ENCODE measurements at places on chromosomes 12 and 14.

DNA sequence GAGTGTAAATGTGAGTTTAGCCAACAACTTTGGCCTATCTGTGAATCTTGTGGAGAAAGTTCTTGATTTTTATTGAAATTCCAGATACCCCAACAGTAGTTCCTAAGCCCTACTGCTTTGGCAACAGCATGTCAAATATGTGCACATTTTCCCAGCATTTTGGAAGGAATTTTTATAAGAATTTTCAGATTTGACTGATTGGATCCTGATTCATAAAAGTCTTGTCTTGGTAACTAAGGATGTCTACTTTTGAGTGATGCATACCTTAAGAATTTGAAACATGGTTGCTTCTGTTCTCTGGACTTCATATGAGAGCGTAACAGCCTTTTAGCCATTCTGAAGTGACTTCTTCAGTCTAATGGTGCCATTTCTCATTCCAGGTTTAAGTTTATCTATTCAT lies 106.7 kb downstream of the ANO4 start:
- no peak for DNase-seq

DNA sequence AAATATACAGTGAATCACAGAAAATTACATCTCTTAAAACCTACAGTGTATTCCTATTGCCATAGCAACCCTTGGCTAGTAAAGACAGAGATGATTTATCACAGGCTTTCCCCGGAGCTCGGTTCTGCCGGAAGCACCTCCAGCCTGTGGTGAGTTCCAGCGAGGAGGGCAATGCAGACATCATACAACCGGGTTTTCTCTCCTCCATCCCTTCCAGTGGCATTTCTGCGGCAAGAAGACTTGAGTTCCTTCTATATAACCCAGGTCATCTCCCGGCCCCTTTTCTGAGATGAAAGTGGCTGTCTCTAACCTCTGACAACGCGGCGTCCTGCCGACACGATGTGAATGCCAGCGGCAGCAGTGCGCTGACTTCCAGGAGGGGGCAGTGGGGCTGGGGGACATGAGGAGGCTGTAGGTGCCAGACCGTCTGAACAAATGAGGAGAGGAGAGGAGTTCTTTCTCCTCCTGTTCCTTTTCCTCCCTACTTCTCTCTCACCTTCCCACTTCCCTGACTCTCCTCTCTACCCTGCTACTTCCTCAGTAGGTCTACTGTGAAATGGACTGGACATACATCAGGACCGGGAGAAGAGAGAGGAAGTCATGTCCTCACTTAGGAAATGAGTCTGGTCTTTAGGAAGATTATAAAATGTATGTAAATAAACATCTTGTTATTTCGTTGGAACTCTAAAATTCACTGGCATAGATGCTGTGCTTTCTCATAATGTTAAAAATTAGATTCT lies 68.6 kb upstream of the MAX start:
- peak; percentile 52 for DNase-seq

DNA sequence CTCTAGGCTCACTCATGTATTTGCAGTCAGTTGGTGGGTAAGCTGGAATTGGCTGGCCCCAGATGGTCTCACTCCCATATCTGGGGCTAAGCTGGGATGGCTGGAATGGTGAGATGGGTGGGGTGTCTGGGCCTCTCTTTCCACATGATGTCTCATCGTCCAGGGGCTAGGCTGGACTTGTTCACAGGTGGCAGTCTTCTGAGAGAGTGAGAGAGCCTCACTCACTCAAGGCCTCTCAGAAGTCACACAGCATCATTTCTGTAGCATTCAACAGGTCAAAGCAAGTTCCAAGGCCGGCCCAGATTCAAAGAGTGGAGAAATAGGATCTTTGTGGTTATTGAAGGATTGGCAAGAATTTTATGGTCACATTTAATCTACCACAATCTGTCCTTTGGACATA lies 102.7 kb downstream of the UNC79 start:
- no peak for DNase-seq

GRCh38 chr12:110880651-110881050 lies 33.9 kb downstream of the CCDC63 start:
- no peak for DNase-seq

DNA sequence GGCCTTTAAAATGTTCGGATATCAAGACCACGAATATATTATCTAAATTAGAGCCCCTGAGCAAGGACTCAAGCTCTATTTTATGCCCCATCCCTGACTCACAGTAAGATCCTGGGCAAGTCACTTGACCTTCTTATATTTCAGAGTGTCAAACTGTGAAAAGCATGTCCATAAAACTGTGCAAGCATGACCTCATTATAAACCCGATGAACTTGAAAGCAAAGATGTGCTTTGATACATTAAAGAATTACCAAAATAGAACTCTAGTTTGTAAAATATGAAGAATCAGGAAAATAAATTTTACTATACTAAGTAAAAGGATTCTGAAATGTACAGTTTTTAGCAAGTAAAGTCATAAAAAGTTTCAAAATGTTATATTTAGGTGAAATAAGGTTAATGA lies 2.9 kb upstream of the CALM1 start:
- no peak for DNase-seq

- no peak for DNase-seq
Observed at GRCh38 chr12:57208631-57209282, 7.8 kb upstream of the NXPH4 start.

- no peak for DNase-seq
Observed at GRCh38 chr12:979349-979748, 11.7 kb upstream of the ERC1 start.

DNA sequence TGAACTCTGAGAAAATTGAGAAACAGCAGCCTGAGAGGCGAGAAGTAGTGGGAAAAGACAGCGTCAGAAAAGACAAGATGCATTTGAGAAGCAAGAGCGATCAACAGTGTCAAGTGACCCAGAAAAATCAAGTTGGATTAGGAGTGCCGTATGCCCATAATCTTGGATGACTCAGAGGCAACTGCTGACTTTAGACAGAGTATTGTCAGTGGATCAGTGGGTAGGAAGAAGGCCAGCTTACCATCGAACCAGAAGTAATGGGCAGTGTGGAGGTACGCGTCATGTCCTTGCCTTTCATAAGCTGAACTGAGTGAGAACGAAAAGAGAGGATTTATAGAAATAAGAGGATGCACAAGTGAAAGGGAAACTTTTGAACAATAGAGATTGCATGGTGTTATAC lies 151.0 kb upstream of the NAV3 start:
- DNase-seq = no peak

- no peak for DNase-seq
Observed at GRCh38 chr12:10716704-10717315, 6.3 kb downstream of the YBX3 start.

DNA sequence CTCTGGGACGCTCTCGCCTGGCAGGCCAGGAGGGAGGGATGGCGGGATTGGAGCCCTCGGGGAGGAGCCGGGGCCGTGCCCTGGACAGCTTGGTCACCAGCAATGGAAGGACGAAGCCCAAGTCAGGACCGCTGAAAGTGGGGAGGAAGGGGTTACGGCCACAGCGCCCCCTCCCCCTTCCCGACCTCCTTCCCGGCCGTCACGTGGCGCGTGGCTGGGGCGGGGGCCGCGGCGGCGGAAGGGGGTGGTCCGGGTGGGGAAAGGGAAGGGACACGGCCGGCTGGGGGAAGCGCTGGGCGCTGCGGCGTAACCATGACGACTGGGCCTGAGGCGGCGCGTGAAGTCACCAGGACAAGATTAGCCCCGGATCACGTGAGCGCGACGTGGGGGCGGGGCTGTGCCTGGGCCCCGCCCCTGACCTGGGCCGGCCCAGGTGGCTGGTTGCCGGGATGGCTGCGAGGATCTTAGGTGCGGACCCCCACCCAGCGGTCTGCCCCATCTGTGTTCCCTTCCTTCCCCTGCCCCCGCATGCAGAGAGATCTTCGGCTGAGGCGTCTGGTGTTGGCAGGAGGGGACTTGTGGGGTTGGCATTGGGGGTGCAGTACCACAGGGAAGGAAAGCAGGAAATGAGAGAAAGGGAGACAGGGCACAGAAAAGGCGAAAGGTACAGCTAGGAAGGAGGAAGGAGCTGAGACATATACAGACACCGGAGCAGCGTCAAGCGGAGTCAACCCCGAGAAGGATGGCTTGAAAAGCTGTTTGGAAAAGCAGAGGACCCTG lies 6.2 kb downstream of the MAP3K12 start:
- peak; percentile 91 for DNase-seq

DNA sequence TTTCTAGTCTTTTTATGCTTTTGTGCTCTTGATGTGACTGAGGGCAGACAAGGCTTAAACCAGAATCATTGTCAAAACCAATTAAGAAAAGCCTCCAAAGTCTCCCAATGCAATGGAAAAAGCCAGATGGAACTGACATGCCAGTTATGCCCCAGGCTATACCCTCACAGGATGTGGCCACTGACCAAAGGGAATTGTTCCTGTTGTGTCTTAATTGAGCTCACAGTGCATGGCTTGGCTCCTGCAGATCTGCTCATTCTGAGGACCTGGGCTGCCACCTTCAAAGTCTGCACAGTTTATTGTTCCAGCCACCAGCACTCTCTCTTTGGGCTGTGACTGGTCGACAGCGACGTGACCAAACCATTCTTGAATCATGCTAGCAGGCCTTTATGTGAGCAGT lies 17.1 kb upstream of the BICD1 start:
- DNase-seq = no peak

- DNase-seq = no peak
Observed at GRCh38 chr12:130160711-130161231, 1.5 kb upstream of the FZD10 start.

- no peak for DNase-seq
Observed at GRCh38 chr12:110312581-110313360, 31.7 kb downstream of the ATP2A2 start.

- DNase-seq = no peak
Observed at GRCh38 chr12:114425031-114425626, 19.2 kb upstream of the TBX5 start.

GRCh38 chr12:119649202-119649808 lies 18.6 kb upstream of the PRKAB1 start:
- DNase-seq = no peak

- DNase-seq = no peak
Observed at GRCh38 chr12:89261982-89262381, 90.3 kb downstream of the DUSP6 start.

DNA sequence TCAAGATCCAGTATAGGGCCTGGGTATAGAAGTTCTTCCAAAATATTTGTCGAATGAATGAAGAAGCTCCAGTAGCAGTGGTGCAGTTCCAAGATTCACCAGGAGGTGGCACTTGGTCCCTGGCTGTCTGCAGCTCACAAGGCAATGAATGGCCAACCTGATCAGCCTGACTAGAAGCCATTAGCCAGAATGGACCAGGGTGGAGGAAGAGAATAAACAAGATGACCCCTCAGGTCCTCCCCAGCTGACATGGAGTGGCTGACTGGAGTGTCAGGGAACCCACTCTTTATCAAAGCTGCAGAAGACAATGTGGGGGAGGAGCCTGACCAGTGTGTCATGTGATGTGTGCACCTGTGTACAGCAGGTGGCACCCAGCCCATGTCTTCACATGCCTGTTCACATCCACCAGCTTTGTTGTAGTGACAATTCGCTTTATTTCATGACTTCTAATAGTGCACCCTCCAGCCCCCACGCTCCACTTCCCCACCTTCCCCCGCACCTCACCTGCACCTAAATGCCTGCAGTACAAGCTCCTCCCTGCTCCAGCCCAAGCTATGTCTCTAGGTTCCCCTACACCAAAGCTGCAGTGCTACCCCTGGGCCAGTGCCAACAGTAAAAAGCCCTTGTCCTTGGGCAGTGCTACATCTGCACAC lies 3.0 kb downstream of the LTBP2 start:
- DNase-seq = peak; percentile 82

- no peak for DNase-seq
Observed at GRCh38 chr12:48285751-48286650, 64.7 kb downstream of the ZNF641 start.

Data from activated naive CD8-positive, alpha-beta T cell treated with anti-CD3 and anti-CD28 coated beads, Interleukin-2, amount 10 ng/mL, durations not matched to agents 7 days and 5 days (primary cell).